Astrocyte of the cerebellum (primary cell): ENCODE measurements at places on chromosomes 3 and 15.
A peak's percentile ranks its signal among the peaks of the same experiment; 100 is the strongest.

DNA sequence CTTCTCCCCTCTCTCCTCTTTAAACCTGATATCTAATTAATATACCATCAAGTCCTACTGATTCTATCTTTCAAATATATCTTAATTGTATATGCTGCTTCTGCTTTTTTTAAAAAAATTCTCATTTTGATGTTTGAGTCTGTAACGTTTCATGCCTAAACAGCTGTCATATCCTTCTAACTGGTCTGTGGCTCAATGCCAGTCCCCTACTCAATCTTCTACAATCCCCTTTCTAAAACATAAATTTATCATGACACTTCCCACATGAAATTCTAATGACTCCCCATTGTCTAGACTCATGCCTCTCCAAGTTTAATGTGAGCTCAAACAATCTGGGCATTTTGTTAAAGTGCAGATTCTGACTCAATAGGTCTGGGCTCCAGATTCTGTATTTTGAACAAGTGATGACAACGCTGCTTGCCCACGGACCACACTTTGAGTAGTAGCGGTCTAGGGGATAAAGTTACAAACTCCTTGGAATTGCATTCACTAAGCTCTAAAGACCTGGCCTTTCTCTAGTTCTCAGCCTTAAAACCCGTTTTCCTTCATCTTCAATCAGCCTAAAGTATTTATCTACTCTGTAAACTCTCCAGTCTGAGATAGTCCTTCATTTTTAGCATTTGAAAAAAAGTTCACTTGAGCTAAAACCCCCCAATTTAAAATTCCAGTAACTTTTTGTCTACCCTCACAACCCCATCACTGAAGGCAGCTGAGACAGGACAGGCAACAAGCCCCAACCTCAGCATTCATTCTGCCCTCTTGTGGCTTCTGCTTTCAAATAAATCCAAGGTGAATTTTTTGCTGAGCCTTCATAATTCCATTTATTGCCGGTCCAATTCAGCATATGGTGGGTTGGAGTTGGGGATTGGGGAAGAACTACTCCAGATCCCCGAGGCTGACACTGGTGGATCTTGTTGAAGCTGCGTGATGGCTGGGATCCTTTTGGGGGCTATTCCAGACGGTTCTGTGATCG lies 88.1 kb upstream of the THRB start:
- no peak for DNase-seq

DNA sequence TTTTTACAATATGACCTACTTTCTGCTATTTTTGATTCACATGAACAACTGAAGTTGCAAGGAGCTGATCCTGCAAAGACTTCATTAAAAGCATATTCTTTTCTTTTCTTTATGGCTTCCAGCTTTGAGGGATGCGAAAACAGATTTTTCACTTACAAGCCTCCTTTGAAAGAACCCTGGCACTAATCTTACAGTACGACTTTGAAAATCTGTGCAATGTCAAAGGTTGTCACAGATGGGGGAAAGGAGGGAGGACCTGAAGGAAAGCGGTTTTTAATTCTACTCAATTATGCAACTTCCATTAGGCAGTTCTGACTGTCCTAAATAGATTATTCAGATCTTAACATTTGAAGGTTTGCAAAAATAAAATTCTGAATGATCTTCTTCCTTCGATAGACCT lies 130.5 kb downstream of the TNIK start:
- DNase-seq = no peak

DNA sequence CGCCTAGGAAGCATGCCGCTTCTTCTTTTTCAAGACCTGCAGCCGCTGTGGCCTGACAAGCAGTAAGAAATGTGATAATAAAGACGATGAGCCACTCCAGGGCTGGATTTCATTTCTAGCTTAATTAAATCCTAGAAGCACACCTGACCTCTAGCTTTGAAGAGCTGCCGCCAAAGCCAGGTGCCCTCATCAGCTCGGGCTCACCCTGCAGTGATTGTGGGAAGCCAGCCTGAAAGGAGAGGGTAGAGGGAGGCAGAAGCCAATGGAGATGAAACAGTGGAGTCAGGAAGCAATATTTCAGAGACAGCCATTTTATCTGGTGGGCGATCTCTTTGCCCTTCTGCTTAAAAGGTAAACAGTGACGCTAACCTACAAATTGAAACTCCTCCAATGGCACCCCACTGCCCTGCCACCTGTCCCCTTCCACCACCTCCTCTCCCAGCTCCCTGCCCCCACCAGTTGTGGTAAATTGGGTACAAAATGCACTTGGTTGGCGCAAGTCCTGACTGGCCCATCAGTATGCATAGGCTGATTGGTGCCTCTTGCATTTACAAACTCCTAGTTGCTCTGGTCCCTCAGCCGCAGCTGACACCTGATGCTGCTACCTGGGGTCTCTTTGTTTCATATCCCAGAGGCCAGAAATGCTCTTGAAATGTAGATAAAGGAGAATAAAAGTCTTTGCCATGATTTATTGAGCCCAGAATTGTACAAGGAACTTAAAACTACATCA lies 385.3 kb downstream of the PDCD6IP start:
- no peak for DNase-seq

DNA sequence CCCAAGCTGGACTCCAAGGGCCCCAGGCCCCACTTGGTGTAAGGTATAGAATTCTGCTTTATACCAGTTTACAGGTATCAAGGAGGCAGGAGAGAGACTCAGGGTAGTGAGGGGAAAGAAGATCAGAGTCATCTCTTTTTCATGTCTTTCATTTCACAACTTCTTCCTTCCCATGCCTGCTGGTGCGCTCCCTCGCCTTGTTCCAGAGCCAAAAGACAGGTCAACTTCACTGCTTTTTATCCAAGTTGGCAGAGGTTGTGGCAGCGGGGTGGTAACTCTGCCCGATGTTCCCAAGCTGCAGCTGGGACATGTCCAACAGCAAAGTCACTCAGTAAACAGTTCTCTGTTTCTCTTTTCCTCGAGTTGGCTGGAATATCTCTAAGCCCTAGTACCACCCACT lies 86.3 kb upstream of the TCF12 start:
- DNase-seq = no peak

DNA sequence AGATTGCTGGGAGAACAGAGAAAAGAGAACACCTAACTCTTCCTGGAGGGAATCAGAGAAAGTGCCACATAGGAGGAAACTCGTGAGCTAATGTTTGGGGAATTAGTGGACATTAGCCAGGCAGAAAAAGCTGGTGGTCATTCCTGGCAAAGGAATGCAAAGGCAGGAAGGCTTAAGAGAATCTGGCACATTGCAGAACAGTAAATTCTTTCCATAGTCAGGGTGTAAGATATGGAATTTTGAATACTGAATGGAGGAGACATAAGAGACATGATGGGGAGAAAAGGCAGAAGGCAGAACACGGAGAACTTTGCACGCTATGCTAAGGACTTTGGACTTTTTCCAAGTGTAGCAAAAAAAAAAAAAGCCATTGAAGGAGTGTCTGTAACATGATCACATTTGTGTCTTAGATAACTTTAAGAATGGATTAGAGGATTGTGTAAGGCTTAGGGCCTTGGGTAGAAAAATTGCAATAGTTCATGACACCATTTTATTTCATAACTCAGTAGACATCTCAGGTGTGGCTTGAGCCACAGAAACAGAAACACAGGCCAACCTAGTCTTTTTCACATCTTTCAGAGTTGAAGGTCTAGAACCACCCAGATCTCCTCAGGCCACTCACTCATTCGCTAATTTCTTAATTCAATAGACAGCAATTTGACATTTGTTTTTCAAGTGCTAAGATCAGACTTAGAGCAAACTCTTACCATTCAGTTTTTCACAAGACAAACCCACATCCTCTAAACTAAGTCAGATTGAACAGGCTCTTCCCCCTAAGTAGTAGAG lies 31.2 kb upstream of the CCDC80 start:
- DNase-seq = peak; percentile 95

DNA sequence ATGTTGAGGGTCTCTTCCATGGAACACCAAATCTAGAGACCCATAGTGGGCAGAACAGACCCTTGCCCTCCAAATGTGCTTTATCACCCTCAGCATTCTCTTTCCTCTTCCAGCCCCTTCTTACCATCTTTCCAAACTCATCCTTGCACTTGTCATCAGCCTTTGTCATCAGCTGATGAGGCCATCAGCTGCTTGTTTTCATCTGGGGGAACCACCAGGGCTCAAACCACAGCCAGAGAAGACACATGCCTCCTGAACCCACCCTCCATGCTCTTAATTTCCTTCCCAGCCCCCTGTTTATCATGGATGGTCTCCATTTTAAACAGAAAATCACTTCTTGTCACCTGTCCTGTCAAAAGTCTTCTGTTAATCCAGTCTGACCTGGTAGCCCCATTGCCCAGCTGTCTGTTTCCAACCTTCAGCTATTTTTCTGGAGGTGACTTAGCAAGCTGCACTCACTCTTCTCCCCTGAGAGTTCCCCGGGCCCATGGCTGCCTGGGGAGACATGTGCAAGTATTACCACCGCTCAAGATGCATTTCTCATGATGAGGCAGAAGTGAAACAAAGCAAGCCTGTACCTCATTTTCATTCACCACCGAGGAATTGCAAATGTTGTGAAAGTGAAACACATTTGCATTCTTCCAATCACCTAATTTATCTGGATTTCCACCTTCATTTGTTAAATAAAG lies 14.7 kb upstream of the SYNM start:
- no peak for DNase-seq

GRCh38 chr3:8575364-8576104 lies 69.1 kb downstream of the SSUH2 start:
- no peak for DNase-seq

GRCh38 chr15:47736143-47736786 lies 19.0 kb downstream of the SEMA6D start:
- no peak for DNase-seq

DNA sequence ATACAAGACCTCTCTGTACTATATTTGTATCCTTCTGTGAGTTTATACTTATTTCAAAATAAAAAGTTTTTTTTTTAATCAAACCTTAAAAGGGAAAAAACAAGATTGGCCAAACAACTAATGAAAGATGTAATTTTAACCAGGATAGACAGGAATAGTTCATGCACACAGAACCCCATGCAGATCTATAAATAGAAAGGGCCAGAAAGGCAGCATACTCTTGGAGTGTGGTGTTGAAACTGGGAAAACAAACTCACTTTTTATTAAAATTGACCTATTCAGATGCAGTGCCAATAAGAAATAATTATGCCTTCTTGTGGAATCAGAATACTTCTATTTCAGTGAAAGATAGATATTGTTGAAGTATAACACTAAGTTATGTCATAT lies 204.6 kb downstream of the PLCL2 start:
- DNase-seq = no peak

DNA sequence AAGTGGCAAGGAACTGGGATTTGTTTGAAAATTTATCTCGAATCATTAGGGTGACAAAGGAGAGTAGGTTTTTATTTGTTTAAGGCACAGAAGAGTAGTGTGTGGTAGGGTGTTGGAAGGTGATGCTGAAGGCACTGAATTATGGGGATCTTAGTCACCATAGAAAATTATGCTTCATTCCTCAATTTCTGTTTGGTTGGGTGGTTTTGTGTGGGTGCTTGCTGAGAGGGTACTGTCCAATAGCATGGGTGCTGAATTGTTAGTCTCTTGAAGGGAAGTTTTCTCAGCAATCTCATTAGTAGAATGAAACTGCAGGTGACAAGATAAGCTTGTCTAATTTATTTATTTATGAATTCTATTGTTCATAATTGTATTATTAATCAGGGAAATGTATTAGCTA lies 610.9 kb downstream of the AGBL1 start:
- peak; percentile 5 for DNase-seq

DNA sequence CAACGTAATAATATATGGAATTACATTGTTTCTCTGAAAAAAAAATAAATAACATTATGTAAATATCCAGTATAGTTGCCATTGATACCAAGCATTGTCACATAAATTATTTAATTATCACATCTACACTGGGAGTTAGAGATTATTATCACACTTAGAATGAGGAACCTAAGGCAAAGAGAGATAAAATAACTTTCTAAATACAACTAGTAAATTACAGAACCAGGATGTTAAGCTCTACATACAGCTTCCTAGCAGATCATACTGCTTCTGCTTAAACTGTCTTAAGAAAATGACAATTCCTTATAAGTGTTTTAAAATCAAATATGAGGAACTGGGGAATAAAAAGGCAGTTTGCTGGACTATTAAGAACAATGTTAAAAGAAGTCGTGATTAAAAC lies 104.5 kb downstream of the NSUN3 start:
- no peak for DNase-seq

GRCh38 chr3:12866836-12867235 lies 25.5 kb upstream of the RPL32 start:
- DNase-seq = no peak

- DNase-seq = no peak
These were observed 46.5 kb downstream of the RASGRP1 start for GRCh38 chr15:38518084-38518483.

DNA sequence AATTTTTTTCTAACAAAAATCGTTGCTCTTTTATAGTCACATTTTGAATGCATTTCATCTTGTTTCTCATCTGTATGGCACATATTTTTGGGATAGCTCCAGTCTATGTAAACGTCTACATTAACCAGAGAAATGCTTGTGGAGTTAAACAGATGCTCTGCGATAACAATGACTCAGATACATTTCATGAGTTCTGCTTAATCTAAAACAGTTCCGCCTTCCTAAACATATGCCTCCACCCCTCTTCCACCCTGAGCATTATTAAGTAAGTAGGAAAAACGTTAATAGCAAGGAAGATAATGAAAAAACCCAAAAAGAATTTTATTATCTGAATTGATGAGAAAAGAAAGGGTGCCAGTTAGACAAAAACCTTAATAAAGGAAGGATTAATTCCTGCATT lies 396.1 kb downstream of the TUSC7 start:
- DNase-seq = peak; percentile 3

GRCh38 chr3:170585008-170585936 lies 603 bp downstream of the SLC7A14 start:
- no peak for DNase-seq

DNA sequence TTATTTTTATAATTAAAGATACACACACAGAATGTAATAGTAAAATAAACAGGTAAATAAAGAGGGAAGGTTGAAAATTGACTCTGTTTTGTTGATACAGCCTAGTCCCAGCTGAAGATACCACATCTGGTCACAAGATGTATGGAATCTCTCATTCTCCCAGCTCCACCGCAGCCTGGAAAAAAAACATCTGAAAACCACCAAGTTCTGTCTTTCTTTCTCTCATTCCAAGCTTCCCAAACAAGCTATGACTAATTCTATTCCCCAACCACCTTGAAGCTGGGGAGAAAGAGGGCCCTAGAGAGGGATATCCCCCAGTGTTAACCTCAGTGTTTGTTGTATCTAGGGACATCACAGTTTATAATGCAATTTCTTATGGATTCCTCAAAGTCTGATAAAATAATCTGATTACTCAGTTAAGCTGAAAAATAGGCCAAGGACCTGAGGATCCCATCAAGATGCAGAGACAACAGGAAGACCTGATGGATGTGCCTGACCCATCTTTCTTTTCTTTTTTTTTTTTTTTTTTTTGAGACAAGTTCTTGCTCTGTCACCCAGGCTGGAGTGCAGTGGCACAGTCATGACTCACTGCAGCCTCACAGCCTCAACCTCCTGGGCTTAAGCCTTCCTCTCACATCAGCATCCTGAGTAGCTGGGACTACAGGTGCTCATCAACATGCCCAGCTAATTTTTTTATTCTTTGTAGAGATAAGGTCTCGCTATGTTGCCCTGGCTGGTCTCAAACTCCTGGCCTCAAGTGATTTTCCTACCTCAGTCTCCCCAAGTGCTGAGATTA lies 38.1 kb downstream of the SRGAP3 start:
- peak; percentile 86 for DNase-seq

- no peak for DNase-seq
These were observed 23.7 kb upstream of the PCOLCE2 start for GRCh38 chr3:142912402-142913172.

- peak; percentile 51 for DNase-seq
These were observed 1.5 kb downstream of the GPR87 start for GRCh38 chr3:151315136-151315535.
